ENCODE measurements at places on chromosomes 5 and 9.

GRCh38 chr5:174545926-174546325, 178.5 kb upstream of the MSX2 start:
- DNase-seq, result no peak

DNA sequence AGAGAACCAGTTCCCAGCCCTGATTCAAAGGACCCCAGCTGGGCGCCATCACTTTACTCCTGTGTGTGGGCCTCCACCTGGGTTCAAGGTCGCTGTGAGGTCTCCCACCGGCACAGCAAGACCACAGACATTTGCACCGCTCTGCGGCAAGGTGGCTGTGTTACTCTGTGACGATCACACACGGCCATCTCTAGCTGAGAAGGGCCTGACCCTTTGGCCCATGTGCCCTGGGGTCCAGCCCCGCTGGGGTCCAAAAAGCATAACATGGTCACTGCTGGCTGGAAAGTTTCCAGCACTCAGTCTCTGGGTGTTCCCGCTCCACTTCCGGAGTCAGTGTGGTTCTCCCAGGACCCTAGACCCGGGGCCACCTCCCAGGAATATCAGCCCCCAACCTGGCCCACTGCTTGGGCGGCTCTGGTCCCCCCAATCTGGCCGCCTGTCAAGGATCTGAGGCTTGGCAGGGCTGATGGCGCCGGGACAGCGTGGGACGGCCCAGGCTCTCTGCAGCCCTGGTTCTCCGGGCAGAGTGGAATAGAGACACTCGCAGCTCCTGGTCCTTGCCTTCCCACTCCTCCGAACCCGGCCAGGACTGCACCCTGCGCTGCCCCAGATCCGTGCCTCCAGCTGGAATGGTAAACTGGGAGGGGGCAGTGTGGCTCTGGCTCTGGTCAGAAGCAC, 3.9 kb upstream of the LMX1B start:
- no peak for DNase-seq

- no peak for DNase-seq
Measured at GRCh38 chr5:74186356-74187315, 453.9 kb downstream of the ENC1 start.

DNA sequence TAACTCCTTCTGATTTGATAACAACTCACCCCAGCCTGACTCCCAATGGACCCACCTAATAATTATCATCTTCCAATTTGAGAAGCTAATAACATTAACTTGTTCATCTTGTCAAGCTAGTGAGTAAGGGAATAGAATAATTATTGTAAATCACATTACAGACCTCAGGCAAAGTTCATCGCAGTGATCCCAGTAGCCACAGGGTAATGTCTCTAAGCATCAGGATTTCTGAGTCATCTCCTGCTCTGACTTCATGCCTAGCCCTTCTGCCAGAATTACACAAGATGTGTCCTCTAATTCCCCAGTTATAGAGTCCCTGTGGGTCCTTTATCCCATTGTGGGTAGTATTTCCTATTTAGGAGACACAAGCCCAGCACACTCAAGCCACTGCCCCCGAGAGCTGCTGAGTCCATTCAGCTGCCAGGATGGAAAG, 365.7 kb downstream of the DEPDC1B start:
- no peak for DNase-seq

DNA sequence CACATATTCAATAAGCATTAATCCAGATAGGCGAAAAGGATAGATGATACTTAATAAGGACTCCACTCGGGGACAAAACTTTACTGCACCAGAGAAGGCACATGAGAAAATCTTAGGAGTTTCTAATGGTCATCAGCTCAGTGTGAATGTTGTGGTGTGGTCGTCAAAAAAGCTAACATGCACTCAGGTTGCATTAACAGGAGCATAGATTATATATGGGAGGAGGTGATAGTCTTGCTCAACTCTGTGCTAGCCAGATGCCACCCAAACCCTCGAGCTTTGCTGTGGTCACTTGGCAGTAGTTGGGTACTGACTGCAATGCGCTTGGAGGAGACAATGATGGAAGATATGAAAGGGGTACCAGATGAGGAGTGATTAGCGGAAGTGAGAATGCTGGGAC, 8.6 kb upstream of the COL27A1 start:
- no peak for DNase-seq
